ENCODE measurements at places on chromosomes 2 and 18.

- DNase-seq, result no peak
Measured at GRCh38 chr2:109129356-109129920, 433 bp downstream of the SH3RF3 start.

DNA sequence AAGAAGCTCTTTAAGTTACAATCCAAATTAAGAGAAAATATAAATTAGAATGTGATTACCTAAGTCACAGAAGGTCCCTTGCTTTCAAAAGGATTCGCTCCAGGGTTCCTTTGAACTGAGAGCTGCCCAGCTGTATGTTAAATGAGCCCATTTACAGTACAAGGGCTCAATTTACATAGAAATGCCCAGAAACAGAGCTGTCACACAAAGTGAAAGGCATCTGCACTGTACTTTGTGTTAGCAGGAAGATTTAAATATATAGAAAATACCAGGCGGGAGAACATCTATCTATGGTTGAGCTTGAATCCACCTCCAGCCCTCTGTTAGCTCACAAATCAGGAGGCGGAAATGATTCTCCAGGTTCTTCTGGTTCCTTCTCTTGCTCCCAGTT is 272.9 kb downstream of the PAX3 start:
- no peak for DNase-seq

DNA sequence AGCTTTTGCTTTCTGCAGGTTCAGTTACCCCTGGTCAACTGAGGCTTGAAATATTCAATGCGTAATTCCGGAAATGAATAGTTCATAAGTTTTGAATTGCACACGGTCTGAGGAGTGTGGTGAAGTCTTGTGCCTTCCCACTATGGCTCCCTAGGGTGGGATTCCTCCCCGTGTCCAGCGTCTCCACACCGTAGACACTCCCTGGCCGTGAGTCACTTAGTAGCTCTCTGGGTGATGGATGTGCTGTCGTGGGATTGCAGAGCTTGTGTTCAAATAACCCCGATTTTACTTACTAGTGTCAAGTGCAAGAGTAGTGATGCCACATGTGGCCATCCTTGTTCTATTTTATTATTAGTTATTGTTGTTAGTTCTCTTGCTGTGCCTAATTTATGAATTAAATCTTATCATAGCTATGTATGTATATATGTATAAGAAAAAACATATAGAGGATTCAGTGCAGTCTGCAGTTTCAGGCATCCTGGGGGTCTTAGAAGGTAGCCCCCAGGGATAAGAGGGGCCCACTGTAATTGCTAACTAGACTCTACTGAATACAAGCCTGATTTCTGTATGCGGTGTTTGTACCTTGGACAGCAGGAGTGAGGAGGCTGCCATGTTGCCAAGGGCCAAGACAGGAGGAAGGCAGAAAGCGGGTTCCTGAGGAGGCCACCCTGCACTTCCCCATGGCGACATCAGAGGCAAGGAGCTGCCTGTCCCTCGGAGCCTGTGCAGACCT is 47.7 kb upstream of the PDIA6 start:
- no peak for DNase-seq

GRCh38 chr2:51695531-51695930 is 663.6 kb upstream of the NRXN1 start:
- DNase-seq, result no peak

- no peak for DNase-seq
Measured at GRCh38 chr2:8633735-8634313, 48.0 kb upstream of the ID2 start.

GRCh38 chr2:217792626-217793527 is 209.9 kb downstream of the TNS1 start:
- DNase-seq, result peak; percentile 4

DNA sequence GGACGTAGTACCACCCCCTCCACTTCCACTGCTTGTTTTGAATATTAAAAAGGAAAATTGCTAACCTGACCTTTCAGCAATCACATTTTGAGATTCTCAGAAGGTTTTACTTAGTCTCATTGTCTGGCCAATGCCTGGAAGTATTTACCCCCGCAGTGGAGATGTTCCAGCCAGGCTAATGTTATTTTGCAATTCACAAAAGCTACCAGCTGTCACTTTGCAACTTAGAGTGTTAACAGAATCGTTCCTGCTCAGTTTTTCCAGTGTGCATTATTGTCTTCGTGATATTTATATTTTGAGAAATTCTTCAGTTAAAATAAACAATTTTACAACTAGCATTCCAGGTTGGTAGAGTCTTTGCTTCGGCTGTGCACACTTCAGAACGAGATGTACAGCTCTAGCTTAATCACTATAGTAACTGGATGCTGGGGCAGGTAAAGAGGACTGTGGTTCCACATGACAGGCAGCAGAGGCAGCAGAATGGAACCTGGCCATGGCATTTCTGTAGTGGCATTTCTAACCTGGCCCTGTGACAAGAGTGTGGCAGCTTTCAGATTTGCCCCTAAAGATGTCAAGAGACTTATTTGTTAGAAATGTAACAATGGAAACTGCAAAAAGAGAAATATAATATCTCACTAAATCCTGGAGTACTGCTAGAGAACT is 85.1 kb downstream of the DTNA start:
- no peak for DNase-seq

GRCh38 chr2:44420725-44421124 is 59.0 kb downstream of the CAMKMT start:
- no peak for DNase-seq

DNA sequence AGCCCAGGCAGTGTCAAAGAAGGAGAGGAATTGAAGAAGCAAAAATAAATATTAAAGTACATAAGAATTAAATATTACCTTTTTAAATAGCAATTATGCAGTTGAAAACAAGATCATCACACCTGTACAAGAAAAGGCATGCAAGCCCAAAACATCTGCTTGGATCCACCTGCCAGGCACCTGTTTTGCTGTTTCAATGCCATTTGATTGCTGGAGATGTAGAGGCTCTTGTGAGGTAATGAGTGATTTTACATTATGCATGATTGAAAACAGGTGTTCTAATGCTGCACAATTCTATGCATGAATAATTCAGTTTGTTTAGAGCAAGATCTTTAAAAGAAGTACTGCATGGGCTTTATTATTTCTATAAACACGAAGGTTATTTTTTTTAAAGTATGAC is 700.6 kb upstream of the ZEB2 start:
- DNase-seq, result no peak

DNA sequence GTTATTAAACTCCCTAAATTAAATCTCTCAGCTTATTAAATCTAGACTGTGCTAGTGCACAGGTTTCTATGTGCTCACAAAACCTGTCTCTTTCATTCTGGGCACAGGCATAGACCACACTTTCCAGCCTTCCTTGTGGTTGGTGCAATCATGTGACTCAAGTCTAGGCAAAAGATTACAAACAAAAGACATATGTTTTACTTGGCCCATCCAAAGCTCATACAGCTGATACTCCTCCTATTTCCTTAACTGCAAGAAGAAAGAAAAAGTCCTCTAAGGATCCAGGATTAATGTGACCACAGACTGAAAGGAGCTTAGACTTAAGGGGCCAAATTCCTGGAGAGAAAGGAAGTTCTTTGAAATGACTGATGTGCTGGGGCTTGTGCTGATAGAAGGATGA is 731.3 kb upstream of the RAB6C start:
- DNase-seq, result no peak

DNA sequence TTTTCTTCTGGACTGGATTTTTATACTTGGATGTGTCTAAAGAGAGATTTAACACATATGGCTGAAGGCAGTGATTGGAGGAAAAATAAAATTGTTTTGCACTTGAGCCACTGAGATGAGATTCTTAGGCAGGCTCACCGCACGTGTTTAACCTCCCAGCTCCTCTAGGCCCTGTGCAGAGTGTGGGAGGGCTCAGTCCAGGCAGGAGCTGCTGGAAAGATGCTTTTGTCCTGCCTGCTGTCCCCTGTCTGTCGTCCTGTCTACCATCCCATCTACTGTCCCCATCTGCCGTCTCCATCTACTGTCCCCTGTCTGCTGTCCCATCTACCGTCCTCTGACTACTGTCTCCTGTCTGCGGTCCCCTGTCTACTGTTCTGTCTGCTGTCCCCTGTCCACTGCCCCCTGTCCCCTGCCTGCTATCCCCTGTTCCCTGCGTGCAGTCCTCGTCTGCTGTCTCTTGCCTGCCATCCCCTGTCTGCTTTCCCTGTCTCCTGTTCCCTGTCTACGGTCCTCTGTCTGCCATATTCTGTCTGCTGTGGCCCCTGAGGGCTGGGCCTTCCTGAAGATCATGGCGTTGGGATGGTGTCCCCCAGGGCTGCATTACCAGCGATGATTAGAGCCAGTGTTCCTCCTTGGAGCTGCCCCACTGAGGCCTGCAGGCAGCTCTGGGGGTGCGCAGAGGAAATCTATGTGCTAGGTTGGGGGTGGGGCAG is 43.7 kb upstream of the HS6ST1 start:
- DNase-seq, result no peak

- no peak for DNase-seq
Measured at GRCh38 chr2:128284037-128284441, 34.6 kb downstream of the HS6ST1 start.

- DNase-seq, result no peak
Measured at GRCh38 chr18:46260016-46260878, 156.1 kb downstream of the HAUS1 start.

DNA sequence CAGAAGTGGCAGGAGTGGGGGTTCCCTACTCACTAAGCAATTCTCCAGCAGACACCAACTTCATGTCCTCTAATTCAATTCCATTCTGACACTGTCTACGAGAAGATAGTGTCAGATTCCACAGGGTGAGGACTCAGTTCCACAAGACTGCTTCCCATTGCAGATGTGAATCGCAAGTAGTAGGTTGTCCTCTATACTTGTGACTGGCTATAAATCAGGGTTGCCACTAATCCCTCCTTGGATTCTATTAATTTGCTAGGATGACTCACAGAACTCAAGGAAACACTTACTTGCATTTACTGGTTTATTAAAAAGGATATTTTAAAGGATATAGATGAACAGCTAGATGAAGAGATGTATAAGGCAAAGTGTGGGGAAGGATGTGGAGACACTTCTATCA is 184.1 kb upstream of the ACVR2A start:
- DNase-seq, result no peak

GRCh38 chr2:141142025-141142424 is 988.8 kb downstream of the LRP1B start:
- no peak for DNase-seq

DNA sequence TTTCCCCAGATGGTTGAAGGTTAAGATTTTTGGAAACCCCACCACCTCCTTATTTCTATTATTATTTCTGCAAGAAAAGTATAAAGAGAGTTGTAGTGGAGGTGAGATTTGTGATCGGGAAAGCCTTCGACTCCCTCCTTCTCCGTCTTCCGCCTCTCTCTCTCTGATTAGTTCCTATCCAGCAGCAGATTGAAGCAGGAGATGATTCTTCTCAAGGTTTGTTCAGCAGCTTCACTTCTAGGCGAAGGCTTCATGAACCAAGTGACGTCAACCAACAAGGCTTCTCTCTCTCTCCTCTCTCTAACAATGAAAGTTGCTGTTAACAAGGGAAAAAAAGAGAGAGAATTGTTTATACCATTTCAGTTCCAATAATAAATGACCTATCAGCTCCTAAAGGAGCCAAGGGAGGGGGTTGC is at the start of gene BAZ2B:
Gene BAZ2B, minus strand, starts transcription at position 263 of the 416 bp plus-strand sequence. CDS start 137,829 bp downstream, outside the sequence.
- DNase-seq, result peak; percentile 62

DNA sequence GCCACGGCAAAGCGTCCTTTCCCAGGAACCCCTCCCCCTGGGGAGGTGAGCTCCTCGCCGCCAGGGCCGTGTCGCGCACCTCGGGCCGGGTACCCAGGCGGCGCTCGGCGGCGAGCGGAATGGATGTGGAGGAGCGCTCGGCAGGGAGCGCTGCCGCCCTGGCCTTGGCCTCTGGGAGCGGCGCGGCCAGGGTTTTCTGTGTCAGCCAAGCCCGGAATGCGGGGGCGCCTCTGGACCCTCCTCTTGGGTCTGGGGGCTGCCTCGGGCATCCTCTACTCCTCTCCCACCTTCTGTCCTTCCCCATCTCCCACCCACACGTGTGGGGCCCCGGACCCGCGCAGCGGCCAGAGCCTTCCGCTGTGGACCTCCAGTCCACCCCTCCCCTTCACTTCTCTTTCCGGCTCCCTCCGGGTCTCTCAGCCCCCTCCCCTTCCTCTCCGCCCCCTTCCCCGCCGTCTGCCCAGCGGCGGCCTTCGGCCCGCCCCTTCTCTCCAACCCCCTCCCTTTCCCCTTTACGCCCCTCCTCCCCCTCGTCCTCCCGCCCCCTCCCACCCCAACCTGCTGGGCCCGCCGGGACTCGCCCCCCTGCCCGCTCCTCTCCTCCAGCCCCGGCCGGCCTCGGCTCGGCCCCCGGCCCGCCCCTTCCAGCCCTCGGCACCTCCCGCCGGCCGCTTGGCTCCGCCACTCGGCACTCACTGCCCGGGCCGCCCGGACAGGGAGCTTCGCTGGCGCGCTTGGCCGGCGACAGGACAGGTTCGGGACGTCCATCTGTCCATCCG is at the start of gene MERTK:
Gene MERTK, plus strand, starts transcription at position 684 of the 779 bp plus-strand sequence. CDS start 129 bp downstream, outside the sequence.
- DNase-seq, result peak; percentile 84

DNA sequence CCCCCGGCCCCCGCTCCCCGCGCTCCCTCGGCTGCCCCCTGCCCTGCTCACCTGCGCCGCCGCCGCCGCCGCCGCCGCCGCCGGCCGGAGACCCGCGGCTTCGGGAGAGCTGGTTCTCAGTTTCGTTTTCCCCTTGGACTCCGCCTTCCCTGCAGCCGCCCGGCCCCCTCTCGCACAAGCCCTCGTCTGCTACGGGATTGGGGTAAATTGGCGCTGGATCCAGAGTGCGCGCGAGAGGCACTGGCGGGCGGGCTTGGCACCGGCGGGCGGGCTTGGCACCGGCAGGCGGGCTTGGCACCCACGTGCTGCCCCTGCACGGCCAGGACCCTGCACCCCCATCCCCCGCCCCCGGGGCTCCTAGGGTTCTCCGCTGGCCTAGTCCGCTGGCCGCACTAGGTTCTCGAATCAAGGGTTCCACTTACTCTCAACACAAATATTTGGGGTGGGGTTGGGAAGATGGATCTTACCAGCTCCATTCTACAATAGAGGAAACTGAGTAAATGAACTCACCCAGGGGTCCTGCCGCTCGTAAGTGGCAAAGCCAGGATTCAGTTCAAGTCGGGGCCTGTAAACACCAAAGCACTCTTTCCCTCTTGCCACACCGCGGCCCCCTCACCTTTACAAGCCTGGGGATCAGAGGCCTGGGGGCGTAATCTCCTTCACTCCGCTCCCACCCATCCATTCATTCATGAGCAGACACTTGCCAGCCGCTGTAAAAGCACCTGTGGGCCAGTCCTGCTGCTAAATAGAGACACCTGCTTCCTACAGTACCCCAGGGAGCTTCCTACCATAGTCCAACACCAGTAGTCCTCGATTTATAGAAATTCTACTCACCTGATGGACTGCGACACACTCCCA is at the start of gene EIF2AK2:
Gene EIF2AK2, minus strand, starts transcription at position 124 of the 858 bp plus-strand sequence. CDS start 9,174 bp downstream, outside the sequence.
- peak; percentile 98 for DNase-seq

DNA sequence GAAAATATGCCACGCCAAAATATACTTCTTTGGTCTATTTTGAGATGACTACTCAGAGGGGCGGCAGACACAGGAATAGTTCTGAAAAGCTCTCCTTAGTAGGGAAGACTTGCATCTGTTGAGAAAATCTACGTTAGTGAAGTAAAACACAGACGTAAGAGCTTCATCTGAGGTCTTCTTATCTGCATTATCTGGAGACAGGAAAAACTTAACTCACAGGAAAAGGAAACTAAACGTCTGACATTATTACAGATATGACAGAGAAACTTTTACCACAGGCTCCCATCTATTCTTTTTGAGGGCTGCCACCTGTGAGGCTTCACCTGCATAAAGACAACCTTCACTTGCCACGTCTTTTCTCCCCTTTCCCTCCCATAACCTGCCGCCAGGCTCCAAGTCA is 1295.7 kb downstream of the LRP1B start:
- no peak for DNase-seq

GRCh38 chr2:216685327-216685875 is 9.9 kb downstream of the IGFBP5 start:
- DNase-seq, result no peak
